ENCODE measurements at places on chromosomes 16 and 17.

GRCh38 chr17:40883031-40883430, 2.0 kb downstream of the KRT20 start:
- DNase-seq: no peak

GRCh38 chr17:10857976-10858375, 20.1 kb upstream of the PIRT start:
- no peak for DNase-seq

GRCh38 chr17:82915757-82916027, 75.9 kb upstream of the ZNF750 start:
- DNase-seq: no peak

DNA sequence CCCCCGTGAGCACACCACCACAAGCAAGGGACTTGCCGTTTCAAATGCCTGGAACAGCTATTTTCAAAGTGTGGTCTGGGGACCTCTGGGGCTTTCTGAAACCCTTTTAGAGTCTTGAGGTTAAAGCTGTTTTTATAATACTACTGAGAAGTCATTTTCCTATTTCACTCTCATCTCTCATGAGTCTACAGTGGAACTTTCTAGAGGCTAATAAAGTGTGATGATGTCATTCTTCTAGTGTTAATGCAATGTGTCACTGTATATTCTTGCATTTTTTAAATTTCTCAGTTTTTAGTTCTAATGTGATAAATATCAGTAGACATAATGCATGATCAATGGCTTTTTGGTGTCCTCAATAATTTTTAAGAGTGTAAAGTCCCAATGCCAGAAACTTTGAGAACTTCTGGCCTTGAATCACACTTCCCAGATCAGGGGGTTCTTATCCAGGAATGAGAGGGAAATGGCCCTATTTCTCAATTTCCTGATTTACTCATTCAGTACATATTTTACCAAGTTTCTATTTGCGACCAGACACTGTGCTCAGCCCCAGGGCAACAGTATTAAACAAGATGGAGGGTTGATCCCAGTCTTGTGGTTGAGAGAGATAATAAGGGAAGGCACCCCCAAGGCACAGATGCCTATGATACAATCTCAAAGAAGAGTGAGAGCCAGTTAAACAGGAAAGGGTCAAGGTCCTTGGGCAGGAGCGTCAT, 444.0 kb downstream of the HS3ST3B1 start:
- peak; percentile 62 for DNase-seq

DNA sequence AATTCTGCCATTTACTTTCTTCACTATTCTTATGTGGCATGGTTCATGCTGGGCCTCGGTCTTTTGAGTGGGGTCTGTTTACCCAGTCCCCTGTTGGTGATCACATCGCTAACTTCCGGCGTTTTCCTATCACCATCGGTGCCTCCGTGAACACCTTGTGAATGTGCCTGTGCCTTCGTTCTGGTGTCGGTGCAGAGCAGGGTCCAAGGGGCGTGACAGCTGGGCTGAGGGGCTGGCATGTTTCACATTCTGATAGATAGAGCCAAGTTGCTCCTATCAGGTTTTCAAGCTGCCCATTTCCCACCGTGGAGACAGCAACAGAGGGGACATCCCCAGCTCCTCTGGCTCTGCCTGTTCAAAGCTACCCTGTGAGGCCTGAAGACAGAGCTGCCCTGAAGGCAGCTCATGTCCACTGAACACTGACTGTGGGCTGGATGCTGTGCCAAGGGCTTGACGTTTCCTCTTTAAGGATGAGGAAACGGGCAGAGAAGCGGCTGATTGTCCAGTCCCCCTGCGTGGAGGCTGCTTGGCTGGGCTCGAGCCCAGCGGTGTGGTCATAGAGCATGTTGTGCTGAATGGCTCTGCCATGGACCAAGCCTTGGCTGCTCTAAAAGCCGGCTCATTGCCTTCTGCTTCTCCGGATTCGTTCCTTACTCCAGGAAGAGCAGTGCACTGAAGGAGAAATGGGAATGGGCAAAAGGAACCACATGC, 17.0 kb downstream of the DHODH start:
- DNase-seq: no peak

DNA sequence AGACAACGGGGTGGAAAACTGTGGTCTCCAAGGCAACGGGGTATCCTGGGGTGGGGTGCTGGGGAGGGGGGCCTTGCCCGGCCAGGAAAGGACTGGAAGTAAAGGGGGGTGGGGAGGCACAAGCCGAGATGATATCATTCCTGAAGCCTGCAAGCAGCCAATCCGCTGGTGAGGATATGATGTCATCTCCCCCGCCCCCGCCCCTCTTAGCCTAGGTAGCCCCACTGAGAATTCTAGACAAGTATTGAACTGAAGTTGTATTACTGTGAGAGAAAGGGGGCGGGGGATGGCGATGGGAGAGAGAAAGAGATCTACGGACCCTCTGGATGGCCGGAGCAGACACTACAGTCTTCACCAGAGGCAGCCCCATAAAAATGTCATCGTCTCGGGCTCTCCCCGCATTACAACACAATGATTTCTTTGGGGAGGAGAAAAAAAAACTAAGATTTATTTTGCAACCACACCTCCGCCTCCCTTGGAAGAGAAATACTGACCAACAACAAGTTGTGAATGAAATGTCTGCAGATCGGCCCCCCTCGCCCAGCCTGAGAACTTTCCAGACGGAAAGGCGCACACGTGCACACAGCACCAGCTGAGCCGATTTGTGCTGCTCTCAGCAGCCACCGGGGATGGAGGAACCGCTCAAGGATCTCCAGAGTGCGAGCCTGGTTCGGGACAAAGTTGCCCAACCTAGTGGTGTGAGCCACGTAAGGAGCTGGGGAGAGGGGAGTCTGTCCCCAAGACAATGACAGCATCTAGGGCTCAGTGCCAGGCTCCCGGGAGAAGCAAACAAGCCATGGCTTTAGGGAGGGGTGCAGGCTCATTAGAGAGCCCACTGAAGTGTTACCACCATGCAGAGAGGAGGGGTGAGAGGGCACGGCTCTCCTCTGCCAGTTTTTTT, 222.1 kb downstream of the SOX9 start:
- DNase-seq: no peak

- DNase-seq: no peak
Observed at GRCh38 chr17:15348021-15348420, 6.6 kb upstream of the TEKT3 start.

GRCh38 chr16:86791287-86792035, 213.1 kb downstream of the FOXL1 start:
- DNase-seq: no peak

DNA sequence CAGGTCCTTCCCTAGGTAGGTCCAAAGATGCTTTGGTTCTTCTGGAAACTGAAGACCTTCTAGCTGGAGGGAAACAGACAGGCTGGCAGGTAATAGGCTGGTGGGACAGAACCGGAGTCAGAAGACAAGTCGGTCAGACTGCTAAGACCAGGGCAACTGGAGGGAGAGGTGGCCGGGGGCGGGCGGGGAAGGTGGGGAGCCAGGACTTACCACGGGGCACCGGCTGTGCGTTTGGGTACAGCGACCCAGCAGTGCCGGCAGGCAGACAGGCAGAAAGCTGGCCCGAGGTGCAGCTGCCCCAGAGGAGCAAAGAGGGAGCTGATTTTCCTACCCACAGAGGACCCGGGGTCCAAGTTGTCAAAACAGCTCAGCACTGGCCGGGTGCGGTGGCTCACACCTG, 575 bp downstream of the SLC52A1 start:
- no peak for DNase-seq

- DNase-seq: no peak
Observed at GRCh38 chr17:2060681-2061440, 6.0 kb downstream of the HIC1 start.

DNA sequence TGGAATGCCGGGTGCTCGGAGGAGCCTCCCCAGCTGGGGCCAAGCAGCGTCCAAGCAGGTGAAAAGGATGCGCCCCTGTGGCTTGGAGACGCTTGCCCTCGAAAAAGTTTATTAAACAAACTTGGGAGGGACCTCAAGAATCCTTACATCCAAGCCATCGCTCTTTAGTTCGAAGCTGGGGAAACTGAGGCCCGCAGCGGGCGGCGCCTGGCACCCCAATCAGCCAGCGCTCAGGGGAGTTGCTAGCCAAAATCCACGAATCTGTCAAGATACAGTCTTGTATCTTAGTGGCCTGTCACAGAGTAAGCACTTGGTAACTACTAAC, 553 bp upstream of the B9D1 start:
- DNase-seq: no peak

GRCh38 chr16:24986512-24987303, 28.5 kb downstream of the ARHGAP17 start:
- DNase-seq: peak; percentile 65

- DNase-seq: no peak
Observed at GRCh38 chr17:58615768-58616659, 75.8 kb downstream of the TEX14 start.

DNA sequence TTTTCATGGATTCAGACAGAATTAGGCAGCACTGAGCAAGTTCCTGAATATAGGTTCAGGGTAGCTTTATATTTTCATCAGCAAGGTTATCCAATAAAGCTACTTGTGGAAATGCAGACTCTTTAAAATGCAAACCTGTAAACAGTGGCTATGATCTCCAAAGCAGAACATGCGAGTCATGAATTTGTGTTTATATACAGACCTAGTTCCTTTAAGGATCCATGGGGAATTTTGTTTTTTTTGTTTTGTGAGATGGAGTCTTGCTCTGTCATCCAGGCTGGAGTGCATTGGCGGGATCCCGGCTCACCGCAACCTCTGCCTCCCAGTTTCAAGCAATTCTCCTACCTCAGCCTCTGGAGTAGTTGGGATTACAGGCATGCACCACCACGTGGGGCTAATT, 14.8 kb downstream of the CLEC16A start:
- DNase-seq: no peak

DNA sequence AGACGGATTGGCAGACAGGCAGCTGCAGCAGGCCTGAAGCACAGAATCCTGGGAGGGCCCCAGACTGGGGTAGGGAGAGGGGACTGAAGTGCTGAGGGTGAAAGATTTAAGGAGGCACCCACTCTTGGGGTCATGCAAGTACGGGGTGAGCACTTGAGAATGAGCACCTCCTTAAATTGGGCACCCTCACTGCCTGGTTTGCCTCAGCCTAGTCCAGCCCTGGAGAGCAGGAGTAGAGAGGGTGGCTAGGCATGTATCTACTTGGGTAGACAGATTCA, 154.1 kb upstream of the CDC42EP4 start:
- DNase-seq: no peak

DNA sequence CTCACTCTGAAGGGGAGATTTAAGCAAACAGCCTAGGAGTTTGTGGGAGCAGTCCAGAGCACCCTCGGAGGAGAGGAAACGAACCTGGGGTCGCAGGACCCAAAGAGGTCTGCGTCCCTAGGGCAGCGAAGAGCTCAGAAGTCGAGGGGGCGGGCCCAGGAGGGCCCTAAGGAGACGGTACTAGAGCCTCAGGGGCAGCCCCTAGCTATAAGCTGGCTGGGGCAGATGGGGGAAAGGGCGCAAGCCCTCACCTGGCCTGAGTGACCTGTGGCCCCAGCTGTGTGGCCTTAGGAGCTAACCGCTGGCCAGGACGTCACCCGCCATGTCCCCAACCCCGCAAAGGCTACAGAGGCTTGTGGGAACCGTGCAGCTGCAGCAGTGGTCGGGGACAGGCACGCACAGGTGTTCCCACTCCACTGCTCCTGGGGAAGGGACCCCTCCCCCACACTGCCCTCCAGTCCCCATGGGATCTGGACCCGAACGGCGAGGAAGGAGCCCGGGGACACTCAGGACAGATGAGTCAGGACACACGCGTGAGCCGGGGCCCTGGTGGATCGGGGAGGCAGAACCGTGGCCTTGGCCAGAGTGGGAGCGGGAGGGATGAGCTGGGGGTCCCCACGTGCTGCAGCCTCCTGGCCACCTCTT, 2.0 kb upstream of the CTRB2 start:
- DNase-seq: no peak

DNA sequence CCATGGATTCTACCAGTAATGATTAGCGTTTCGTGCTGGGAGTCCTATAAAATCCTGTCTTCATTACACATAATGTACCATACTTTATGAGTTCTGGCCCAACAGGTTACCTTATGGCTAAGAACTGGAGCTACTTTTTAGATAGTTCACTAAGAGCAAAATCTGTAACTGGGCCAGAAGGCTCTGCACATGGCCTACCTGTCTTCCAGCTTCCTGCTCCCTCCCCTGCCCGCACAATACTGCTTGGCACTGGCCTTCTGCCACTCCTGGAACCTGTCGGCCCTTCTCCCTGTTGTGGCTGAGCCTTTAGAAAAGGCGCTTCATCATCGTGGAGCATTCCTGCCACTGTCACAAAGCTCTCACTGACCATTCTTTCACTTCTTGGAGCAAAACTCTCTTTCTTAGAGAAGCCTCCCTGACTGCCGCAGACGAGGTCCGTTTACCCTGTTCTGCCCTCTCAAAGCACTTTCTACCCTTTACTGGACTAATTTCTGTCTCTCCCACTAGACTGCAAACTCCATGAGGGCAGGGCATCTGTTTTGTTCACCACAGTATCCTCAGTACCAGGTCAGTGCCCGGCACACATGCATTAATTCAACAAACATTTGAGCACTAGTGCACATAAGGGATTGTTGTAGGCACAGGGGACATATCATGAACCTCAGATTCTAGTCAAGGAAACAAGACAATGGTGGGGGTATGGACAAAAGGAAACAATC, 116.5 kb downstream of the PARN start:
- no peak for DNase-seq

DNA sequence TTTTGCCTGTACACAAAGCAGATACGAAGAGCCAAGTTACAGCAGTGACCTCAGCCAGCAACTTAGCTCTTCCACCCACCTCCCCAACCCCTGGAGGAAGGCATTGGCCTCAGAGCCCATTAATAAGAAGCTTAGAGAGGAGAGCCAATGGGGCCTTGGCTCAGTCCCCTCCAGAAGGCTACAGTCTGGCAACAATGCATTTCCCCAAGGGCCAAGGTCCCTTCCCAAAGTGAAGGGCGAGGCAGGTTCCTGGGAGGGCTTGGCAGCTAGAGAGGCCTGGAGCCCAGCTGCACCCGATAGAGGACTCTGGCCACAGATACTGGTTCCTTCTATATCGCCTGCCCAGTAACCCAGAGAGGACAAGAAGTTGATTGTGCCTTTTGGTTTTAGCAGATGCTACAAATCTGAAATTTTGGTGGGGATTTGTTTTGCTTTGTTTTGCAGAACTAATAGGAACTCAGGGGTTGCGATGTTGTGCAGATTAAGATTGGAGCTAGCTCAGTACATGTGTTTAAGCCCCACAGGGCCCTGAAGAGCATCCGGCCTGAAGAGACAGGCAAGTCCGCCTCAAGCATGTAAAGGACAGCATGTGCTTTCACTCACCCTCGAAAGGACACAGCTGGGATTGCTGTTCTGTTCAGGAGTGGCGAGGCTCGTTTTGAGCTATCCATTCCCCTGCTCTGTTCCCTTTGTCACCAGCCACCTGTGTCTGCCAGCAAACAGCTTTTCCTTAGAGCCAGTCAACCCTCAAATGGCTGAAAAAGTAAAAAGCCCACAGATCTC, 12.0 kb upstream of the PNPO start:
- DNase-seq: no peak

GRCh38 chr17:72863526-72864211, 228.8 kb downstream of the SLC39A11 start:
- DNase-seq: no peak

Measured in skeletal muscle cell (primary cell).